ENCODE measurements at places on chromosomes 3 and 15.

DNA sequence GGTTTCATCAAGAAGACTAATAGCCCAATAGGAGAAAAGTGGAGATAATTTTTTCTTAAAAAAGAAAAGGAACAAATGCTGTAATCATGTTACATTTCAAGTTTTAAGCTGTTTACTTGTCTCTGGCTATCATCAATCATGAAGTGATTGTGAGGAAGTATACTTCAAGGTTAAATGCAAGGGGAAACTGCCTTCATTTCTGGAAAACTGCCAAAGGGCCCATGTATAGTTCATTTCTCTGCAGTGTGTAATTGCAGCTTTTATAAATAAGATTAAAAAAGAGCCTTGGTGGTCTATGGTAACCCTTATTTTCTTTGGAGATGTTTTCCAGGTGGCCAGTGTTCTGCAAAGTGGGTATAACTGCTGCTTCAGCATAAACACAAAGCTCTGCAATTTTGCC lies 101.9 kb downstream of the GRM7 start:
- no peak for DNase-seq

- peak; percentile 3 for DNase-seq
Observed at GRCh38 chr3:143283432-143284128, 164.0 kb downstream of the CHST2 start.

DNA sequence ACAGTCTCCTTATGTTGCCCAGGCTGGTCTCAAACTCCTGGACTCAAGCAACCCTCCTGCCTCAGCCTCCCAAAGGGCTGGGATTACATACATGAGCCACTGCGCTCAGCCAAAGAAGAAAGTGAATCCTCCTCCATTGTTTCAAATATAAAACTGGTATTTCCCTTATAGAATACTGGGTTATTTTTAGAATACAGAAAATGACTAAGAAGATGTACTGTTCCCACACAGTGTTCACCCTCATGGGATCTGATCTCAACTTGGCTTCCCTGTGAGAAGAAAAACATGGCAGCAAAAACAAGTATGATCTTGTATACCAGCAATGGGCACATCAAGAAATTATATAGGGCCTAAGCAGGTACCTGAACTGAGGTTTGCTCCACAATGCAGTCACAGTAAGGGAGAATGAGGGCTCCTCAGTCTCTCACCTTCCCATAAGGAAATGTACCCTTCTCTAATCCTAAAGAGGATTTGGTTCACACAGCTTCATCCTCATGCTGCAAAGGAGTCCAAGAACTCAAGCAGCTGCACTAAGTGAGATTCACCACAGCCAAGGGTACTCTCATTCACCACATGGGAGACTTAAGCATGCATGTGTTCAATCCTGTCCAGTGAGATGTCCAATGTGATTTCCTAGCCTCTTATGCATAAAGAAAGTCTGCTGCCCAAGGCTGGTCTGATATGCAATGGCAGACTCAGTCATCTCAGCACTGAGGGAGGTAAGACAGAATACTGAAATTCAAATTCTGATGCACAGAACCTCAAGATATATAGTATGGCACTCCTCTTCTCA lies 25.8 kb downstream of the USP4 start:
- DNase-seq, result no peak

DNA sequence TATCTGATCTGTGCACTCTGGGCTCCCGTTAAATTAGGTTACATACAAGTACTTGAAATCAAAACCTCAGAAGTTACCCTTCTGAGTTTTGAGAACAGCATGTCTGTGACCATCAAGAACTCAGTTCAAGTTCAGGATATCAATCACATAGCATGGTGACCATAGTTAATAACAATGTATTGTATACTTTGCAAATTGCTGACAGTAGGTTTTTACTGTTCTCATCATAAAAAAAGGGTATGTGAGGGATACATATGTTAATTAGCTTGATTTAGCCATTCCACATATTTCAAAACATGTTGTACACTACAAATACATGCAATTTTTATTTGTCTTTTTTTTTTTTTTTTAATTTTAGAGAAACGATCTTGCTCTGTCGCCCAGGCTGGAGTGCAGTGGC lies 25.5 kb downstream of the TMEM40 start:
- no peak for DNase-seq

- DNase-seq, result no peak
Observed at GRCh38 chr3:171088964-171089754, 62.6 kb upstream of the SLC2A2 start.

DNA sequence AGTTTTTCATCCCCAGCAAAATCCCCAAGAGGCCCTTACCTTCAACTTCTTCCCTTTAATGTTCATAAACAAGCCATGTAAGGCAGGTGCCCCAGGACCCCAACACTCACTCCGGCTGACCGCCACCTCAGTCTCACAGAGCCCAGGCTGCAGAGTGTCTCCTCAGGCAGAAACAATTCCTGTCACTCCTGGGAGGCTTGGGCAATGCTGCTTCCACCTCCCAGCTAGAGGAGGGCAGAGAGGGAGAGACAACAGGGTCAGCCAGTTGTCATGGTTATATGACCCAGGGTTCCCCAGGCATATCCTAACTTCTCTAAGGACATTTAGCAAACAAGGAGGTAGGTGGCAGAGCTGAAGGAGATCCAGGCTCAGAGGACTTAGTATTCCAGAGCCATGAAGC lies at the start of gene PLIN1:
TSS of gene PLIN1 (minus strand) at position 156 of the 400 bp plus-strand sequence. CDS start 1,878 bp downstream, outside the sequence.
- no peak for DNase-seq

DNA sequence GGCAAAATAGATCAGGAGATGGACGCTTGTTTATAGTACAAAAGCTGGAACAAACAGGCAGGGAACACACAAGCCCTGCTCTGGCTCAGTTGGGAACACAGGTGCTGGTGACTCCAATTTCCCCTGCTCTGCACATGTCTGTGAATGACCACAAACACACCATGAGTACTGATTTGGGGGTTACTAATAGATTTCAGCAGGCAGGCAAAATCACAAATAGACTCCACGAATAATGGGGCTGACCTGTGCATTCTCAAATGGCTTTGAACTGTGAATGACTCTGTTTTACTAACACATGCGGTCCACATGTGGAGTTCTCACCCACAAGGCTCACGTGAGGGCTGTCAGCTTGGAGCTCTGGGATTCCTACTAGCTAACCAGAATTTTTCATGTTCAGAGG lies 3.9 kb downstream of the RTP3 start:
- DNase-seq, result no peak

DNA sequence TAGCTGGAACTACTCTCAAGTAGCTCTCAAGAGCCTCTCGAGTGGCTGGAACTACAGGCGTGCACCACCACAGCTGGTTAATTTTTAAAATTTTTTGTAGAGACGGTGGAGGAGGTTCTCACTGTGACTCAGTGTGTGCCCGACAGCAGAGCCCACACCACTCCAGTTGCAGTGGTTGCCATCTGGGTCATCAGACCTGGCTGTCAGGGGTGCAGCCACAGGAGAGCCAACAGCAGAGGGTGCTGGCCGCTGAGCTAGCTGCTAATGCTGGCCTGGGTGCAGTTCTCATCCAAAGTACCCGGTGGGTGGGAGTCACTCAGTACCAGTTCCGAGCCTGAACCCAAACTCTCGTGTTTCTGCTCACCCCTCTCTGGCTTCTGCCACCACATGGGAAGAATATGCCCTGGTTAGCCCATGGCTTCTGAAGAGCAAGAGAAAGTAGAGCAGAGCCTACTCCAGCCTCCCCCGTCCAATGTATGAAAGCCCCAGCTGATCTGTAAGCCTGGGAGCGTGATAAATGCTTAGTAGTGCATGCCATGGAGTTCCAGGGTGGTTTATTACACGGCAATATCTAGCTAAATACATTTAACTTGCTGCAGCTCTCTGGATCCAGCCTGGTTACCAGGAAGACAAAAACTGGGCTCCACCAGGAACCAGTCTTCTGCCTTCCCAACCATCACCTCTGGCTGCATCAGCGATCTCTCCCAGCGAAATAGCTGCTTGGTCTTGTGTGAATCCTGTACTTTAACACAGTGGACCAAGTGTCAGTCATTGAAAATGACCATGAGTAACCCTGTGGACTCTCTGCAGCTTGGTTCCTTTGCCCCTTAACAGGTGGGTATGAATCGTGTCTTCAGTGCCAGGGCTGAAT lies 17.1 kb downstream of the UMPS start:
- no peak for DNase-seq

GRCh38 chr3:179842061-179842460 lies 189.2 kb downstream of the USP13 start:
- no peak for DNase-seq

- DNase-seq, result no peak
Observed at GRCh38 chr15:82040390-82040789, 5.4 kb downstream of the MEX3B start.

DNA sequence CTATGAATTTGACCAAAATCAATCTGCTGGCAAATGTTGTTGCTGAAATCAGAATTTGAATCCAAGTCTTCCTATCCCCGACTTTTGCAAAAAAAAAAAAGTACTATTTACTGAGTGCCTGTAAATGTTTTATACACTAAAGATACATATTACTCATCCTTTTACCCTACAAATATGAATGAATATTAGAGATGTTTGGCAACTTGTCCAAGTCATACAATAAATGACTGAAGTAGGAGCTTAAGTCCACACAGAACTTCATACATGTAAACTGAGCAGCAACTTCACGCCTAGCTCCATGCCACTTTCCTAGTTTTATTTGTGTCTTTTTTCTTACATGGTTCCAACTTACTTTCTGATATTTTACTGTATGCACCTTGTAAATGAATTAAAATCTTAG lies 39.2 kb downstream of the PHC3 start:
- DNase-seq, result no peak
